ENCODE measurements at places on chromosomes 5 and 9.

DNA sequence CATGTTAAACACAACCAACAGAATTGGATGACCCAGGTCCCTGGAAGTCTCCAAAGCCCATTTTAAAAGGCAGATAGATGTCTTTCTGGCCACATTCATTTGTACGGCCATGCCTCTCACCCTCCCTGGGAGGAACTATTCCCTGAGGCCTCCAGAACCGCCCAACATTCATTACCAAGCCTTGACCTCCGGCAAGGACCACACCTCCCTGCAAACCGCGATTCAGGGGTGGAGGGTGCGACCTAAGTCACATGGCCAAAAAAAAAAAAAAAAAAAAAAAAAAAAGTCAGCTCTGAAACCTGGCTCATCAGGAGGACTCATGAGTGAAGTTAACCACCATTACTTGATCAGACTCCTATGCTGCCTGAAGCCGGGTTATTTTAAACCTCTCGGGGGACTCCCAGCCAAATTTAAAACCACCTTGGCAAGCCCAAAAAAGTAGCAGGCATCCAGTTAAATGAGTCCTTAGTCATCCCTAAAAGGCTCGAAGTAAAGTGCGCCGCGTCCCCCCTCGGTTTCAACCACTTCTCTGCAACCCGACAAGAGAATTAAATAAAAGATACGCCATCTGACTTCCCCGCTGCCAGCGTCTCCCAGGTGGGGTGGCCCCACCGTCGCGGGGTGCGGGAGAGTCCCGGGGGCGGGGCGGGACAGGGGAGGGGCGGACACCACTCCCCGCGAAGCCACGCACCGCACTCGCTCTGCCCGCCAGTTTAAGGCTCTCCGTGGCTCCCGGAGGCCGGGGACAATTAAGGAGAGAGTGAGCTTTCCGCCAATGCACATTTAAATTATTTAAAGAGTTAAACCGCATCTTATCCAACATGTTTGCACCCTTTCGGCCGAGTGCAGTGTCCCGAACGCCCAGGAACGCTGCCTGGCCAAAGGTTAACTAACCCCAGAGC lies 2.3 kb downstream of the KLF9 start:
- peak; percentile 44 for DNase-seq

GRCh38 chr5:169838688-169839087 lies 141.6 kb downstream of the INSYN2B start:
- DNase-seq = no peak

- no peak for DNase-seq
Observed at GRCh38 chr5:134127376-134127861, 12.9 kb downstream of the TCF7 start.

DNA sequence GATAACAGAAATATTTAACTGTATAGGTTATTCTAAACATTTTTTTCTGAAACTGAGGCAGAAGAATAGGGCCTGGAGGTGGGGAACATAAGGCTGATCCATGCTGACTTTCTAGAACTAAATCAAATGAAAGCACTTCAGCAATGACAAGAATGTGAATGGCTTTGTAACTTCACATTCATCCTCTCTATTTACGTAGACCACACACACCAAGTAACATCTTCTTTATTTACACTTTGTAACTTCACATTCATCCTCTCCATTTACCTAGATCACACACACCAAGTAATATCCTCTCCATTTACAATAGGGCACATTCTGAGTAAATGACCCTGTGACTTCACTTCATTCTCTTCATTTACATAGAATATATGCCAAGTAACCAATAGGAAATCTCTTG lies 251.8 kb upstream of the CDH9 start:
- no peak for DNase-seq

GRCh38 chr9:93809204-93809940 lies 145.8 kb downstream of the BARX1 start:
- DNase-seq = no peak

- DNase-seq = no peak
Observed at GRCh38 chr9:18806232-18807080, 226.6 kb downstream of the SAXO1 start.

DNA sequence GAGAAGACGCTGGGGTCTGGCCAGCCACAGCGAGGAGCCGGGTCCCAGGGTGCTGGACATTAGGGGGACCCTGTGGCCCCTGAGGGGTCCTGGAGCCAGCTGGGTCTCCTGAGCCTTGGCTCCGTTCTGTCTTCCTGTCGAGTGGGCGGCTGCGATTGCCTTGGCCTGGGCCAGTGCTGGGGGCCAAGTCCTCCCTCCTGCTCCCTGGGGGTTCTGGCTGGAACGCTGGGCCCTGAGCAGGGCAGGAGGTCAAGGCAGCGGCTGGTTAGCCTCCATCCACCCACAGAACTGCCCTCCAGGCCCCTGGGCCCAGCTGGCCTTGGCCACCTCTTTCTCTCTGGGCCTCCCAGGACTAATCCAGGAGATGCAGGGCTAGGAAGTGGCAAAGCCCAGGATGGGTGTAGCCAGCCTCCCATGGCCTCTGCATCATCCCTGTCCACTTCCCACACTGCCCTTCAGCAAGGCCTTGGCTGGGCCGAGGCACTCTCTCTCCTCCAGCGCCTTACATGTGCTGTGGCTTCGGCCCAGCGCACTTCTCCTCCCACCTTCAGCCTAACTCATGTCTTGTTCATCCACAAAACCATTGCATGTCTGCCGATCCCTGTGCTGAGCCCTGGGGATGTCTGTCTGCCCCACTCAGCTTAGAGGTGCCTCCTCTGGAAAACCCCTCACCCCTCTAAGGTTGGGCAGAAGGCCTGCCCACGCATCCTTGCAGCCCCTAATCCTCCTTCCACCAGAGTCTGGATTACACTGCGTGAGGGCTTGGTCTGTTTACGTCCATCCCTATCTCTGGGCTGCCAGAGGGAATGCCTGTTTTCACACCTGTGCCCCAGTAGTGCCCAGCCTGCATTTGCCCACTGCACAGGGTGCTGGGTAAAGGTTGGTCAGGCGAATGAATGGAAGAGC lies 5.0 kb downstream of the LAMC3 start:
- no peak for DNase-seq

DNA sequence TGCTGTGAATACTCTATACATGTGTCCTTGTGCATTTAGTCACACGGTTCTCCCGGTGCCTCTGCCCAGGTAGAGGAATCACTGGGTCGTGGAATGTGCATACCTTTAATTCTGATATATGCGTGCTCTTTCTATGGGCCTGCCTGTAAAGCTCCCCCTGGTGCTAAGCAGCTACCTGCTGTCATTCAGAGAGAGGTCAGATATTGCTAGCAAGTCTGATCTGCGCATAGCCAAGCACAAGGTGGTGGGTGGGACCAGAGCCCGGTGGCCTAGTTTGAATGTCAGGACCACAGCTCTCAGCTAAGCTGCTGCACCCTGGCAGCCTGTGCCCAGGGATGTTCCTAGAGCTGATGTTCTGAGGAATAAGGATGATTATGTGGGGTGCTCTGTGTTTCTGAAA lies 33.4 kb downstream of the TJP2 start:
- DNase-seq = no peak

- DNase-seq = no peak
Observed at GRCh38 chr9:6645355-6646292, at the start of gene GLDC. Gene GLDC, minus strand, starts transcription at chr9:6645729. Its CDS starts 230 bp downstream, at chr9:6645499.

GRCh38 chr9:20032413-20033006 lies 243.7 kb upstream of the SLC24A2 start:
- no peak for DNase-seq

- DNase-seq = no peak
Observed at GRCh38 chr9:135825435-135826187, 81.7 kb downstream of the CAMSAP1 start.

DNA sequence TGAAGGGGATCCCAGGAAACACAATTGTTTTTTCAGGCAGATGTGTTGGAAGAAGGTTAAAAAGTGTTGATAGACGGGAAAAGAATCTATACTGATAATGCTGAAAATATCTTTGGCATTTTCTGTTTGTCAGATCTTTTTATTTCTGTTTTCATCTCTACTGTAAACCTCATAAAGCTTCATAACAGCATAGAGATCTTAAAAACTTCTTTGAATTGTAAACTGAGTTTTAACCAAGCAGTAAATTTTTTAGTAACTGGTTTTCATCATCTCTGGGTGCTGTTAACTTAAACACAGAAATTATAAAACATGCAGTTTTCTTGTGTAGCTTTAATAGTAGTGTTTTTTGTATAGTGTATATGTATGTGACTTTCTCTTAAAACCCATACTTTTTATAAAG lies 227.0 kb downstream of the WDR70 start:
- DNase-seq = no peak

DNA sequence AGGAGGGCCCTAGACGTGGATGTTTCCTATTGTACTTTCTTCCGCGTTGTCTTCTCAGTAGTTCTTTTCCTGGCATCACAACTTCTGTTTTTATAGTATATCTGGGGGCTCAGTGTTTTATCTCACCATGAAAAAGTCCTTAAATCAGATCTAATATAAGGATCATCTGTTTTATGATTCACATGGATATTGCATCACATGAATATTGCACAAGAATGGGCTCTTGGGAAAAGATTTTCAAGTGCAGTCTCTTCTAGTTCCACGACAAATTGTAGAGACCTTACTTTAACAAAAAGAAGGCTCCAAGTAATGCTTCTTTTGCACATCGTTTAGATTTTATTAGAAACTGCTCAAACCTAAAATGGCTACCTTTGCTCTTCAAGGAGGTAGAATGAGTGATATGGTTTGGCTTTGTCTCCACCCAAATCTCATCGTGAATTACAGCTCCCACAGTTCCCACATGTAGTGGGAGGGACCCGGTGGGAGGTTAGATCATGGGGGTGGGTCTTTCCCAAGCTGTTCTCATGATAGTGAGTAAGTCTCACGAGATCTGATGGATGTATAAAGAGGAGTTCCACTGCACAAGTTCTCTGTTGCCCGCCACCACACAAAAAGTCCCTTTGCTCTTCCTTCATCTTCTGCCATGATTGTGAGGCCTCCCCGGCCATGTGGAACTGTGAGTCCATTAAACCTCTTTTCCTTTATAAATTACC lies 53.7 kb upstream of the FAM120A start:
- DNase-seq = no peak

GRCh38 chr5:117271656-117272055 lies 697.0 kb upstream of the SEMA6A start:
- no peak for DNase-seq

- no peak for DNase-seq
Observed at GRCh38 chr5:167816354-167816753, 475.1 kb upstream of the WWC1 start.

DNA sequence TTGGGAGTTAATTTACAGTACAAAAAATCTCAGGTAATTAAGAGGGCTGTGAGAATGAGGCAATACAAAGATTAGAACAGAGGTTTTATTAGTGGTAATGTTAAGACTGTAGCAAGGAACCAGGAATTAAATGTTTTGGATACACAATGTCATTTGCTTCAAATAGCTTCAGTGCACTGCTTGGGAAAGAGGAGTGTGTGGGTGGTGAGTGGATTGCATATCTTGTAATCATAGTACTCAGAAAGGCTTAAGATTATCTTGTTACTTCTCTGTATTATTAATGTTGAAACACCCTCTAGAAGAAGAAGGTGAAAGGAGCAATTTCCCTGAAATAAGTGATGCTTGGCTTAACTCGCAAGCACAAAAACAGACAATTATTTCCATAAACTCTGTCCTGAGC lies 21.0 kb upstream of the TBCA start:
- no peak for DNase-seq

DNA sequence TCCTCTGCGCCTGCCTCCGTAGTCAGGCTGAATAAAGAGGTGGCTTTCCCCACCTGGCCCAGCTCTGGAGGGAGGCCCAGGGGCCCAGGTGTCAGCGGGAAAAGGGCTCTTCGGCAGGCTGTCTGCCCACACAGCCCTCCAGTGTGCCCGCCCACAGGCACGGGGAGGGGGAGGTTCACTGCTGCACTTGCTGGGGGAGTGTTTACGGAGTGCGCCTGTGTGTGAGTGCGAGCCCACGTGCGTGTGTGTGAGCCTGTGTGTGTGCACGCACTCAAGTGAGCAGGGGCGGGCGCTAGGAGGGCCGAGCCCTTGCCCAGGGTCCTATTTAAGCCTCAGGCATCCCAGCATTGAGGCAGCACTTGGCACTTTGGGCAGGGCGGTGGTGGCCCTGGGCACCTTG lies 10.9 kb downstream of the DNLZ start:
- DNase-seq = no peak

DNA sequence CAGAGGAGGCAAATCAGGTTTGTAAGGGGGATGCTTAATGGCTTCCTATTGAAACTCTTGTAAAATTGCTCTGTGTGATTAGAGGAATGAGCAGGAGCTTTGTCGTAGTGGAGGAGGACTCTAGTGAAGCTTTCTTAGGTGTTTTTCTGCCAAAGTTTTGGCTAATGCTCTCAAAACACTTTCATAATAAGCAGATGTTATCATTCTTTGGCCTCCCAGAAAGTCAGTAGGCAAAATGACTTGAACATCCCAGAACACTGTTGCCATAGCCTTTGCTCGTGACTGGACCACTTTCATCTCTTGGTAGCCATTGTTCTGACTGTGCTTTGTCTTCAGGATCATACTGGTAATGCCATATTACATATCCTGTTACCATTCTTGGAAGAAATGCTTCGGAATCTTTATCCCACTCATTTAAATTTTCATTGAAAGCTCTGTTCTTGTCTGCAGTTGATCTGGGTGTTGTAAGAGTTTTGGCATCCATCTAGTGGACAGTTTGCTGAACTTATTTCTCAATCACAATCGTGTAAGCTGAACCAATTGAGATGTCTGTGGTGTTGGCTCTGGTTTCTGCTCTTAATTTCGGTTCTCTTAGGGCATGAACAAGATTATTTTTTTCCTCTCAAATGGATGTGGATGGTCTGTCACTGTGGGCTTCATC lies 187.6 kb downstream of the COMMD10 start:
- DNase-seq = no peak

- no peak for DNase-seq
Observed at GRCh38 chr9:104092875-104093600, 1.1 kb upstream of the SMC2 start.

- DNase-seq = no peak
Observed at GRCh38 chr5:97121848-97122247, 20.6 kb downstream of the LIX1 start.

- DNase-seq = no peak
Observed at GRCh38 chr9:122246666-122247065, 17.9 kb upstream of the LHX6 start.

DNA sequence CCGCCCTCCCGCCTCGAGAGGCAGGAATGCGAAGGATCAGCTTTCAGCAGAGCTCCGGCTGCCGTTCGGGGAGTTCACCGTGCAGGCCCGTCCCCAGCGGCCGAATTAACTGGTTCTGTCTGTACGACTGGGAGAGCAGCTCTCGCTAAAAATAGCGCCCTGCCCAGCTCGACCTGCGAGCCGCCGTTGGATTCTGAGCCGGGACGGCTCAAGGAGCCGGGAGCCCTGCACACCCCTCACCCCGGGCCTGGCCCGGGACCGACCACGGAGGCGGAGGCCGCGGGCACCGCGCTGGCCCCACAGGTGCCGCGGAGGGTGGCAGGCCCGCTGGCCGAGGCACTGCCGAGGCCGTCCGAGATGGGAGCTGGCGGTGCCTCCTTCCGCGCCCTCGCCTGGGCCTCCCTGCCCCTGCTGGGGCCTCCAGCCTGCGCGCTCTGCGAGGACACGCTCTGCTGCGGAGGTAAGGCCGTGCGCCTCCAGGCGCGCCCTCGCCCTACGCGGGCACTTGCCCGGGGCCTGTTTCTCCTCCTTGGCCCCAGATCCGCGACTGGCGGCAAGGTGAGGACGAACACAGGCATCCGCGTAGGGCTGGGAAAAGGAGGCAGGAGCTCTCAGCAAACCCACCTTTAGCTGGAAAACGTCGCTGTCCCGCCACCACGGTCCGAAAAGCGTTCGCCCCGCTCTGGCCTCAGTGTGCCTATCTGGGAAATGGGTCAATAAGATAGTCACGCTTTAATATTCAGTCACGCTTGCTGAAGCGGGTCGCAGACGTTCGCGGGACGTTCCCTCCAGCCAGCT lies 53.1 kb upstream of the DAB2IP start:
- peak; percentile 86 for DNase-seq

Measured in amniotic stem cell (primary cell).